ENCODE measurements at places on chromosomes 12 and 14.

DNA sequence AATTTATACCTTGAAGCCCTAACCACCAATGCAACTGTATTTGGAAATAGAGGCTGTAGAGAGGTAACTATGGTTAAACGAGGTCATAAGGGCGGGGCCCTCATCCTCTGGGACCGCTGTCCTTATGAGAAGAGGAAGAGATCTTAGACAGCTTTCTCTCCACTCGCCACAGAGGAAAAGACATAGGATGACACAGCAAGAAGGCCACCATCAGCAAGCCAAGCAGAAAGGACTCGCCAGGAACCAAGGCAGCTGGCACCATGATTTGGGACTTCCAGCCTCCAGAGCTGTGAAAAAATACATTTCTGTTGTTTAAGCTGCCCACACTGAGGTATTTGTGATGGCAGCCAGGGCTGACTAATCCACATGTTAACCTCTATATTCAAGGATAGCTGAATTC lies 30.4 kb upstream of the BCAT1 start:
- DNase-seq: no peak

DNA sequence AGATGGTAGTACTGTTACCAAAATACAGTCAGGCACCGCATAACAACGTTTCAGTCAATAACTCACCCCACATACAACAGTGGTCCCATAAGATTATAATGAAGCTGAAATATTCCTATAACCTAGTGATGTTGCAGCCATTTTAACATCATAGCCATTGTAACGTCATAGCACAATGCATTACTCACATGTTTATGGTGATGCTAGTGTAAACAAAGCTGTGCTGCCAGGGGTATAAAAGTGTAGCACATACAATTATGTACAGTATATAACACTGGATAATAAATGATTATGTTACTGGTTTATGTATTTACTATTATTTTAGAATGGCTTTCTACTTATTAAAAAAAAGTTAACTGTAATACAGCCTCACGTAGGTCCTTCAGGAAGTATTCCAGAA lies 37.0 kb downstream of the GPR137C start:
- DNase-seq: no peak

DNA sequence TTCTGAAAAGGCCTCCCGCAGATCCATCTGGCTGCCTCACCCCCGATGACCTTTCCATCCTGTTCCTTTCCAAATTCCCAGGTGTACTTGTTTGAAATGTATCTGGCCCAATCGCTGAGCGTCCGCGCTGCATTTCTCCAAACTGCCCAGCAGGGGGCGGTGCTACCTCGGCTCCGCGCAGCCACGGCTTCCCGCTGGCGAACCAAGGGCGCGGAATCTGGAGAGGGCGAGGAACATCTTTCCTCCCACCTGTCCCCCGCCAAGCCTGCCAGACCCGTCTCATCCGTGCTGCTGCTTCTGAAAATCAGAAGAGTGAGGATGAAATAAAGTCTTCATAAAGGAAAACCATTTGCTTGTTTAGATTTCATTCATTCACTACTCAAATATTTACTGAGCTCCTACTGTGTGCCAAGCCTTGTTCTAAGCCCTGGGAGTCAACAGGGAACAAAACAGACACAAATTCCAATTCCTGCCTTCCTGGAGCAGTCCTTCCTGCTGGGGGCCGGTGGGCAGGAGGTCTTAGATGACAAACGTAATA lies 16.8 kb upstream of the MYL2 start:
- DNase-seq: peak; percentile 48

DNA sequence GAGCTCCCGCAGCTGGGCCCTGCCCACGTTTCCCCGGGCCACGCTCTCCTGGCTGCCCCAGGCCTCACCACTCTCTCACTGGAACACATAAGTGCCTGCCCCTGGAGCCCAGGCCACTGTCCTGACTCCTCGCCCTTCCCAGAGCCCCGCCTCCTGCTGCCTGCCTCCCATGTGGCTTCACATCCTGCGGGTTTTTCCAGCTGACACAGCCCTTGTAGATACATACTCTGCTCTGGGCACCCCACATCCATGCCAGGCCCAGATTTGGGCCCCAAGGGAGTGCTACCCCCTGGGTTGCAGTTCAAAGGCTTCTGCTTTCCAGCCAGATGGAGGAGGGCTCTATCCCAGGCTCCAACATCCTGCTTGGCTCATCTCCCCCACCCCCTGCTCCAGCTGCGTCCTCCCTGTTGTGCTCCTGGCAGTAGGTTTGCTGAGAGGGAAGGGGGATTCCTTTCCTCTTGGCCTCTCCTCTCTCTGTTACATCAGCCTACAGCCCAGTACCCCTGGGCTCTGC lies 60.1 kb downstream of the TSPAN9 start:
- no peak for DNase-seq

DNA sequence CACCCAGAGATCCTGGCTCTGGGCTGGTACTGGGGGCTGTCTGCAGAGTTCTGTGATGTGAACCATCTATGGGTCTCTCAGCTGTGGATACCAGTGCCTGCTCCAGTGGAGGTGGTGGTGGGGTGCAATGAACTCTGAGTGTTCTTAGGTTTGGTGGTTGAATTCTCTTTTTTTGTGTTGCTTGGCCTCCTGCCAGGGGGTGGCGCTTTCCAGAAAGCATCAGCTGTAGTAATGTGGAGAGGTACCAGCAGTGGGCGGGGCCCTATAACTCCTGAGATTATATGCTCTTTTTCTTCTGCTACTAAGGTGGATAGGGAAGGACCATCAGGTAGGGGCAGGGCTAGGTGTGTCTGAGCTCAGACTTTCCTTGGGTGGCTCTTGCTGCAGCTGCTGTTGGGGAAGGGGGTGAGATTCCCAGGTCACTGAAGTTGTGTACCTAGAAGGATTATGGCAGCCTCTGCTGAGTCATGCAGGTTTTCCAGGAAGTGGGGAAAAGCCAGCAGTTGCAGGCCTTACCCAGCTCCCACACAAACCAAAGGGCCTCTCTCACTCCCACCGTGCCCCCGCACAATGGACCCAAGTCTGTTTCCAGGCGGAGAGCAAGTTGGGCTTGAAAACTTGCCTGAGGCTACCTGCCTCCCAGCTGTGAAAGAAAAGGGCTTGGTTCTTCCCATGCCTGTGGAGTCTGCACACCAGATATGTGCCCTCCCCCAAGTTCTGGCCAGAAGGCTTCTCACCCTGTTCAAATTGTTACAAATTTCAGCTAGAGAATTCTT lies 18.6 kb downstream of the CCER1 start:
- no peak for DNase-seq

GRCh38 chr14:71932229-71932981 lies at the start of gene RGS6:
Gene RGS6, plus strand, starts transcription at chr14:71932429.
- no peak for DNase-seq

DNA sequence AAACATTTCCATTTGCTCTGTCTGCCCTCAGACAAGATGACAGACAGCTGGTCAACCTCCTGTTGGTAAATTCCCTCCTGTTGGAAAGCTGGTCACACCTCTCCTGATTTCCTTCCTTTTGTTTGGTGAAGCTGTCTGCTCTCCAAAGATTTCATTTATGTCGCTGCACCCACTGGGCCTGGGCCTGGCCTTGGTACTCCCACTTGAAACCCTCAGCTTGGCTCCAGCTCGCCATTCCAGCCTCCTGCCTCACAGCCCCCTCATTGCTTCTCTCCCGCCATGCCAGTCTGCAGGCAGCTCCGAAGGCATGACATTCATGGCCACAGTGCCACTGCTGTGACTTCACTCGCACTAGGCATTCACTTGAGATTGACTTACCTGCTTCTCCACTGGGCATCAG lies 451.8 kb downstream of the VRK1 start:
- no peak for DNase-seq

DNA sequence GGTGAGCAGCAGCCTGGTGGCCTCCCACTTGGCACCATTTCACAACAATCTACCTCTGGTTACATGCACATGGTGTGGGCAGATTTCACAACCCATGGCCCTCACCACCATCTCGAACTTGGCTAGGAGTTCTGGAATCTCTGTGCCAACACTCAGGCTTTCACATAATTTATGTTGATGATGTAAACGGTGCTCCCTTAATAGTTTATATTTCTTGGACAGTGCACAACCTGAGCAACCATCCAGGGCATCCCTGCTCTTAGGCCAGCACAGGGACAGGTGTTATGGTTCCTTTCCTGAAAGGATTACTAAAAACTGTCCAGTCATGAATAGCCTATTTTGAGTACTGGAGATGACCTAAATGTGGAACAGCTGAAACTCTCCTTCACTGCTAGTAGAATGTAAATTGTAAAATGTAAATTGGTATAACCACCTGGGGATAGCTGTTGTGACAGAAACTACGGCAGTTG lies 28.6 kb downstream of the ABCB9 start:
- DNase-seq: no peak

DNA sequence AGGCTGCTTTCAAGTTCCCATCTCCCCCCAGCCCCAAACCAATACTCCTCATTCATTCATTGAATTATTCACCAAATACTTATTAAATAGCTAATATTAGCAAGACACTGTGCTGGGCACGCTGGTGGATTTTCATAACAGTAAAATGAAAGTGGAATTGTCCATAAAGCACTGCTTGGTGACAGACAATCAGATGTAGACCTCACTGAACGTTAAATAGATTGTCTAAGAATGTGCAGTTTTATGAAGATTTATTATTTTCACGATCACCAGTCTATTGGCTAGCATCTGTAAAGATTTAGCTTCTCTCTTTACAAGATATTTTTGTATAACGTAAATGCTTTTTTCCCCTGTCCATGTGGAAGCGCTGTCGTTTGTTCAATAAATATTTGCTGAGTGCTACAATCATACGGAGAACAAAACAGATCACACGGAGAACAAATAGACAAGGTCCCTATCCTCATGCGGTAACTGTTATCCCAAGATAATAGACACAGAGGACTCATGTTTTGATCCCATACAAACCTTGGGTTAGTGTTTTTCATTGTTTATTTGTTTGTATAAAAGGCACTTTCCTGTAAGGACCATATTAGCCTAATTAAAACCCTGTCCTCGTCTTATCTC lies 397.6 kb downstream of the BCAT1 start:
- no peak for DNase-seq

GRCh38 chr14:78335531-78335930 lies 165.4 kb downstream of the NRXN3 start:
- DNase-seq: no peak

- no peak for DNase-seq
These were observed 103.8 kb upstream of the ETV6 start for GRCh38 chr12:11545484-11546330.

- DNase-seq: no peak
These were observed 17.1 kb downstream of the LUM start for GRCh38 chr12:91094032-91094662.

DNA sequence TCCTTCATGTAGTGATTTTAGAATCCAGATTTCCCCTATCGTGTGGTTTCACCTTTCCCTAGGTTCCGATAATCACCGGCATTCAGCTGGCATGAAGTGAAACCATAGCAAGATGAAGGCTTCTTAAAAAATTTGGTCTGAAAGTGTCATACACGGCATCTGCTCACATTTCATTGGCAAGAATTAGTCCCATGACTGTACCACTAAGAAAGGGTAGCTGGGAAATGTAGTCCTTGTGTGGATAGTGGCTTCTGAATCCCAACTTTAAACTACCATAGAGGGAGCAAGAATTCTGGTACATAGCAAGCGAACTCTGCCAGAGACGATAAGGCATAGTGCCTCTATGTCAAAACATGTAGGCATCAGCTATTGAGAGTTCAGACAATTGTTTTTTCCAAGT lies 360.1 kb upstream of the TBX3 start:
- DNase-seq: no peak

DNA sequence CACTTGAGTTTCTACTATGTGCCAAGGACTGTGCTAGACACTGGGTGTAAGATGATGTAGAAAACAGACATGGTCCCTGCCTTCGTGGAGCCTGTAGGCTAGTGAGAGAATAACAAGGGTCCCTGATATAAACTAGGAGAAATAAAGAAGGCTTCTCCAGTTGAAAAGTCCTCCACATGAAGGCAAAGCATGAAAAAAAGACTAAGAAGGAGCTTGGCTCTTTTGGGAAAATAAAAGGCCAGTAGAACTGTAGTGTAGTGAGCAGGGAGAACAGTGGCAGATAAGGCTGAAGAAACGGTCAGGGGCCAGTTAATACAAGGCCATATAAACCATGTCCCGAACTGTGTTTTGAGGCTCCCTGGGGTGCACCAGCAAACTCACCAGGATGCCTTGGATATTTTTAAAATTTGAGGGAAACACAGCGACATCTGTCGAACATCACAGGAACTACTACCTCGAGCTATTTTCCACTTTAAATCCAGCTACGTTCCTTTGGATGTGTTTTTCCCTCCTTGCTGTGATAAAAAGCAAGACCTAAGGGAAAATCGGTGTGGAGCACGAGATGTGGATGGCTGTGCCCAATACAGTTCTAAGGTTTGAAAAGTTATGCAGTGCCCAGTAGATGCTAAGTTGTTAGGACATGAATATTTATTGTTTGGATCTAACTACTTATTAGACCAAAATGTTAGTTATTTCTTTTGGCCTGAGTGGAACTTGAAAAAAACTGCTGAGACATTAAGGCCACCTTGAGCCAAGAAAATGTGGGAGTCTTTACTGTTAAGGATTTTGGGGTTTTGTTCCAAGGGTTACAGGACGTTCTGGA lies 8.5 kb upstream of the CFL2 start:
- peak; percentile 22 for DNase-seq

DNA sequence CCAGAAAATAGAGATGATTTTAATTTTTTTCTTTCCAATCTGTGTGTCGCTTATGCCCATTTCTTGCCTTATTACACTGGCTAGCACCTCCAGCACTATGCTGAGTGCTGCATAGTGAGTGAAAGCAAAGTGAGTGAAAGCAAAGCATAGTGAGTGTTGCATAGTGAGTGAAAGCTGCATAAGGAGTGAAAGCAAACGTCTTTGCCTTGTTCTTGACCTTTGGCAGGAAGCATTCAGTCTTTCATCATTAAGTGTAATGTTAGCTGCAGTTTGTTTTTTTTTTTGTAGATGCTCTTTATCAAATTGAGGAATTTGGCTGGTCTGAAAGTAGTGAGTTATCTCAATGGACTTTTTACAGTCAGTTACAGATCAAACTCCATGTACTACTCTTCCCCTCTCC lies 6.9 kb upstream of the CORO1C start:
- no peak for DNase-seq

DNA sequence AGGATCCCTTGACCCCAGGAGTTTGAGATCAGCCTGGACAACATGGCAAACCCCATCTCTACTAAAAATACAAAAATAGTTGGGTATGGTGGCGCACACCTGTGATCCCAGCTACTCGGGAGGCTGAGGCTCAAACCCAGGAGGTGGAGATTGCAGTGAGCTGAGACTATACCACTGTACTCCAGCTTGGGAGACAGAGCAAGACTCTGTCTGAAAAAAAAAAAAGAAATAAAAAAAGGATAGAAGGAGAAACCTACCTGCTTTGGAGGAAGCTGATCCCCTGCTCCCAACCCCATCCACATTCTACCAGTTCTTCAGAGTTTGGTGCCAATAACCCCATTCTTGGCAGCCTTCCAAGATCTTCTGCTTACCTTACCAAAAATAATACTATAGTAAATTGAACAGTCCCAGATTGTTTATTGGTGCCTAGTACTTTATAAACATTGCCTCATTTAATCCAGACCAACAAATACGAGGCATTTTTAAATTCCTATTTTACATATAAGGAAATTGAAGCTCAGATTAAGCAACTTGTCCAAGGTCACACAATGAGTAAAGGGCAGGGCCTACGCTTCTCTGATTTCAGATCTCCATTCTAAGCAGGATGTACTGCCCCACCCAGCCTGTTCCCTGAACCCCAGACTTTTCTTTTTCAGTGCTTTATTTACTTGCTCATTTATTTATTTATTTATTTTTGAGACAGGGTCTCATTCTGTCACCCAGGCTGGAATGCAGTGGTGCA lies 33.2 kb upstream of the FAM222A start:
- DNase-seq: no peak
